Inflammatory macrophage (primary cell): ENCODE measurements at places on chromosomes 2 and 18.

GRCh38 chr18:11283479-11284161 is 134.3 kb upstream of the PIEZO2 start:
- DNase-seq = no peak

DNA sequence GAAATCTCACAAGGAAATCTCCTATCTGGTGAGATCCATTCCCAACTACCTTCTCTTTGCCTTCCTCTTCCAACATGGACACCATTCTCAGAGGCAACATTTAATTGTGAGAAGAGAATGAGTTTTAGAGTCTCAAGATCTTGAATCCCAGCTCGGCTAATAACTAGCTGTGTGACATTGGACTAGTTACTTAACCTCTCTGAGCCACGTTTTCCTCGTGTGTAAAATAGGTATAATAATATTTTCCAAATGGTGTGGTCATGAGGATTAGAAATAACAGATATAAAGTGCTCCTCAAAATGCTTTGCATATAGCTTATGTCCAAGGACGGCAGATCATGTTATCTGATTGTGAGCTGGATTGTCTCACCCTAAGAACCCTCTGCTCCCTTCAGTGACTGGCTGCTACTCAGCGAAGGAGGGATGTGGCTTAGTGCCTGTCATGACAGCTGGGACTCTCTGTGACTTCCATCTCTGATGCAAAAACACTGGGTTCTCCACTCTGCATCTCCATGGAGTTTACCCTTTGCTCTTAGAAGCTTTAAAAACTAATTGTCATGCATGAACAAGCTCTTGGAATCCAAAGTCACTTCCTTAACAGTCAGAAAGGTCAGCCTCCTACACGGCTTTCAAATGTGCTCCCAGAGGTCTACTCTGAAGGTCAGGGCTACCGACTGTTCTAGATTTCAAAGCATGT is 38.4 kb upstream of the MRPL19 start:
- no peak for DNase-seq

GRCh38 chr2:219627103-219628100 is at the start of gene SLC4A3:
TSS of gene SLC4A3 (plus strand) at chr2:219627630. CDS start at chr2:219627993, 363 bp downstream.
- no peak for DNase-seq

- DNase-seq = no peak
These were observed 84.9 kb upstream of the TGFA start for GRCh38 chr2:70638561-70638960.

GRCh38 chr2:23772056-23772455 is 154.9 kb downstream of the ATAD2B start:
- DNase-seq = peak; percentile 5

DNA sequence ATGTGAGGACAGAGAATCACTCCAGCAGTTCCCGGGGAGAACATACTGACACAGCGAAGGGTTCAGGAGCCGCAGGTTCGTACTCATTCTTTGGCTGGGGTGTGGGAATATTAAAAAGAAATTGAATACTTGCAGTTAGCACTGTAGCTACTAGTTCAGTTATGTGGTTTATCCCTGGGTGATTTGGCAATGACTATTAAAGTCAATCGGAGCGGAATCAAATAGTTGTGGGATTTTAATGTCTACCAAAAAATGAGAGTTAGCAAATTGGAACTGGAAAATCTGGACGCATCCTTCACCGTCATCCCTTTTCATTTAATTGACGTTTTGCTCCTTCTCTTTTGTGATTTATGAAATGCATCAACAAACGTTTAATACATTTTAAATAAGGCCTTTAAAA is 50.8 kb downstream of the GBX2 start:
- no peak for DNase-seq

DNA sequence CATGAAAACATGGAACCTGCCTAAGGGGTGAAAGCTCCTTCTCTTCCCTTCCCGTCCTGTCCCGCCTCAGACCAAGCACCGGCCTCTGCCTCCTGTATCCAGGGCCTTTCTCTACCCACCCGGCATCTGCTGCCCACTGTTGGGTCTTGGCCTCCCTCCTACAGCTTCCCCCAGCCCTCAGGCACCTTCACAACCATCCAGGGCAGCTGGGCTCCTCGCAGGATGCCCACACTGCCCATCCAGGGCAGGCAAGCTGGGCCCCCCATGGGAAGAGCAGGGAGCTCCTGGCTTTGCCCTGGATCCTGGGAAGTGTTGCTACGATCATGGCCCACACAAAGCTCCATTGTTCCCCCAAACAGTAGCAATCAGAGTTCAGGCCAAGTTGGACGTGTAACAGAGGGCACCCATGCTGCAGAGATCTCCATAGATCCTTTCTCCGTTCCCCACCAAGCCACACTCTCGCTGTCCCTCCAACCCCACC is 206.6 kb downstream of the NDUFA10 start:
- no peak for DNase-seq

GRCh38 chr18:22828171-22828570 is 105.0 kb upstream of the RBBP8 start:
- no peak for DNase-seq

DNA sequence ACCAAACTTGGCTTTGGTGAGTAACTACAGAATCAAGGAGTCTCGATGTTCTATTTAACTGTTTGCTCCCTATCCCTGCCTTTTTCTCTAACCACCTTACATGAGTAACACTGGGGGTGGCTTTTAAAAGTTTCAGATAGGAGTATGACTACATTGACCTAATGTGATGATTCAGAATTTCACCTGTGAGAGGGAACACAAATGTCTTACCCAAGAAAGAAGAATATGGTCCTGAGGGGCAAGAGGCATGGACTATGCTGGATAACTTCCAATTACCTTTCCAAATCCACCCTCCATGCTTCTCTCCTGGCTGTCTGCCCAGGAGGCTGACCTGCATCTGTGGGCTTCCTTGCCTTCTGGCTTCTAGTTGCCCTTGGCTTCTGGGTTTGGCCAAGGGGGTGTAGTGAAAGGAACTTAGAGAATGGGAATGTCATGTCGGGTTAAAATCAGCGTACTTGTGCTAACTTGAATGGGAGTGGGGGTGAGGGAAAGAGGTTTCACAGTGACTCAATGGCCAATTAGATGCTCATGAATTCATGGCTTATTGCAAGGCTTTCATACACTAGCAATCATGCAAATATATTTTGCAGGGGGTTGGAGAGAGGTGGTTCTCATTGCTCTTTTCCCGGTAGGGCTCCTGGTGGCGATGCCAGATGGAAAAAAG is 5.3 kb upstream of the IL36G start:
- no peak for DNase-seq

- DNase-seq = no peak
These were observed 155.6 kb upstream of the LYPD1 start for GRCh38 chr2:132825601-132826000.

- no peak for DNase-seq
These were observed 31.5 kb downstream of the CFAP210 start for GRCh38 chr2:169662744-169663143.

- no peak for DNase-seq
These were observed 1558.6 kb upstream of the NXPH2 start for GRCh38 chr2:140338795-140339194.

GRCh38 chr2:63488118-63488713 is 100.1 kb downstream of the WDPCP start:
- no peak for DNase-seq

GRCh38 chr18:61975526-61976326 is 82.9 kb upstream of the RNF152 start:
- DNase-seq = no peak

DNA sequence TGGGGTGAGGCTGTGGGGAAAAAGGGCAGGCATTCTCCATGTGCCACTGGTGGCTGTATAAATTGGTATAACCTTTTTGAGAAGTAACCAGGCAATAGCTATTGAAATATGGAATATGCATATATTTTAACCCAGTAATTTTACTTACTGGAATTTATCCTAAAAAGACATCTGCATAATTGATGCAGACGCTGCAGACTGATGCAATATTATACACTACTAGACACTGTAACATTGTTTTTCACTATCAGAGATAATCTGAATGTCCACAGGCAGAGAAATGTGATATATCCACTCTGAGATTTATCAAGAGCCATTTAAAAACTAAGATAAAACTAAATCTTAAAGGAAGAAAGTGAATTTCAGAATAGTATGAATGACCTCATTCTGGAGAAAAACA is 14.7 kb downstream of the THOC1 start:
- DNase-seq = no peak

GRCh38 chr2:13611939-13612338 is 895.2 kb downstream of the TRIB2 start:
- no peak for DNase-seq

- no peak for DNase-seq
These were observed 473 bp downstream of the HJURP start for GRCh38 chr2:233853883-233854240.

DNA sequence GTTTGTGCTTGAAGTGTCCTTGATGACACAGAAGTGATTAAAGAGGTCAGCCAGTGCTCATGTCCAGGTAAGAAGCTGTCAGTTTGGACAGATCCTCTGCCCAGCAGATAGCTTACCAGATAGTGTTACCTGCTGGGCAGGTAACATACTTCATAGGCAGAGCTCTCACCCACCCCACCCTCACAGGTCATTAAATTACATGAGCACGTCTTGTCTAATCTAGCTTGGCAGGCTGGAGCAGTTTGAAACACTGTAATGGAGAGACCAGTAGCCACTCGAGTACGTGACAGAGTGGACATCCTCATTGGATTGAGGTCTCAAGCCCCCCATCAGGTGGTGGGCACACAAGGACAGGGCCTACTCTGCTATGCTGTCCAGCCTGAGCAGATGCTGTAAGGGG is 27.1 kb downstream of the TTC32 start:
- no peak for DNase-seq

DNA sequence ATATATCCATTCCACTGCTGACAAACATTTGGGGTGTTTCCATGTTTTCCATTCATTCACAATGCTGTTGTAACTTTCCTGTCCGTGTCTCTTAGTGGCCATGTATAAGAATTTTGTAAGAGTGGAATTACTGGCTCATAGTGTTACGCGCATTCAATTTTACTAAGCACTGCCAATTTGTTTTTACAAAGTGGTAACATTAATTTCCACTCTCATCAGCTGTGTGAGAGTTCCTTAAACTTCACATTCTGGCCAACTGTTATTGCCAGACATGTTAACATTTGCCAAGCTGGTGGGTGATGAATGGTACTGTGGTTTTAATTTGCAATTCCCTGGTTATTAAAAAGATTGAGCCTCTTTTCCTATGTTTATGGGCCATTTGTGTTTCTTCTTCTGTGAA is 134.2 kb downstream of the DTNB start:
- peak; percentile 16 for DNase-seq

DNA sequence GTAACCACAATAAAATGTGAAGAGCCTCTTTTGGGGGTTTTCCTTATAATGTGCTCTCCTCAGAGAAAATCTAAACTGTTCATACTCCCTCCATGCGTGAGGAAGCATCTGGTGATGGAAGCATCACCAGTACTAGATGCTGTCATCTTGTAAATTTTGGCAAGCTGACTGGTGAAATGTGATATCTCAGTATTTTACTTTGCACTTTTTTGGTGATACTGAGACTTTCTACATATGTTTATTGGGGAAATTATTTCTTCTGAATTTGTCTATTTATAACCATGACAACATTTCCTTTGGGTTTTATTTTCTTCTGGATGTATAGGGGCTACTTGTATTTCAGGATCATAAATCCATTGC is 95.9 kb upstream of the DLGAP1 start:
- DNase-seq = no peak

- no peak for DNase-seq
These were observed 51.6 kb downstream of the TSPYL6 start for GRCh38 chr2:54204476-54204875.

GRCh38 chr2:175241691-175242090 is 60.2 kb upstream of the ATP5MC3 start:
- DNase-seq = no peak

DNA sequence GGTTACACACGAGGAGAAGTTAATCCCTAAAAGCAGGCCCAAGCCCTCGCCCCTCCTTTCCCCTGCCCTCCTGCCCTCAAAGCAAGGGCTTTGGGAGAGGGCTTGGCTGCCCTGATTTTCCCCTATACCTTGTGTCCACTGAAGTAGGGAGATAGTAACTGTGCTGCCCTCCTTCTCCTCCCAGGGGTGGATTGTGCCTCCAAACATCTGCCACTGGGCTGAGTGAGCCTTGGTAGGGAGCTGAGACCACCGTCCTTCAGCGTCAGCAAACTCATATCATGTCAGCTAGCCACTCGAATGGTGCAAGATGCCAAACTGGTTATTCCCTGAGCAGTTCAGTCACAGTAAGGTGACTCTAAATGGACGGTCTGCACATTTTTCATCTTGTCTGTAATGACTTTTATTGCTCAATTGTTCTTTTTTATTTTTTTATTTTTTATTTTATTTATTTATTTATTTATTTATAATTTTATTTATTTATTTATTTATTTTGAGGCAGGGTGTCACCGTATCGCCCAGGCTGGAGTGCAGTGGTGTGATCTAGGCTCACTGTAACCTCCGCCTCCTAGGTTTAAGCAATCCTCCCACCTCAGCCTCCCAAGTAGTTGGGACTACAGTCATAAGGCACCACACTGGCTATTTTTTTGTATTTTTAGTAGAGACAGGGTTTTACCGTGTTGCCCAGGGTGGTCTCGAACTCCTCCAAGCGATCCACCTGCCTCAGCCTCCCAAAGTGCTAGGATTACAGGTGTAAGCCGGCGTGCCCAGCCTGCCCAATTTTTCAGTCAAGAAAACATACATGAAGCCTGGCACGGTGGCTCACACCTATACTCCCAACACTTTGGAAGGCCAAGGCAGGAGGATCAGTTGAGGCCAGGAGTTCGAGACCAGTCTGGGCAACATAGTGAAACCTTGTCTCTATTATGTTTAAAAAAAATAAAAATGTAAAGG is 8.7 kb downstream of the PCBP1 start:
- DNase-seq = peak; percentile 84

DNA sequence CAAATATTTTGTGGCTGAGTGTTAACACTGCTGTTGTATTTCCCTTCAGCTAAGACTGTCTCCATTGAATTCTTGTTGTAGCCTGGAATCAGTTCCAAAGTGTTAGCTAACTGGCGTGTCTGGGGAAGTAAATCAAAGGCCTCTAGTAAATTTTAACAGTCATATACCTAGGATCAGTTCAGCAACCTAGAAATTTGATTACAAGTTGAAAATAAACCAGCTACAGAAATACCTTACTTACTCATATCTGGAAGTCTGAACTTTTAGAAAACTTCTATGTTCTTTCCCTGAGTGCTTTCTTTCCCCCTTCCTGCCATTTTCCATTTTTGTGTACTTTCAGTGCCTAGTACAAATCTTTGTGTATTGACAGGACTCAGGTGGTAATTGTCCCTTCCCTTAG is 396.7 kb upstream of the DCC start:
- no peak for DNase-seq

DNA sequence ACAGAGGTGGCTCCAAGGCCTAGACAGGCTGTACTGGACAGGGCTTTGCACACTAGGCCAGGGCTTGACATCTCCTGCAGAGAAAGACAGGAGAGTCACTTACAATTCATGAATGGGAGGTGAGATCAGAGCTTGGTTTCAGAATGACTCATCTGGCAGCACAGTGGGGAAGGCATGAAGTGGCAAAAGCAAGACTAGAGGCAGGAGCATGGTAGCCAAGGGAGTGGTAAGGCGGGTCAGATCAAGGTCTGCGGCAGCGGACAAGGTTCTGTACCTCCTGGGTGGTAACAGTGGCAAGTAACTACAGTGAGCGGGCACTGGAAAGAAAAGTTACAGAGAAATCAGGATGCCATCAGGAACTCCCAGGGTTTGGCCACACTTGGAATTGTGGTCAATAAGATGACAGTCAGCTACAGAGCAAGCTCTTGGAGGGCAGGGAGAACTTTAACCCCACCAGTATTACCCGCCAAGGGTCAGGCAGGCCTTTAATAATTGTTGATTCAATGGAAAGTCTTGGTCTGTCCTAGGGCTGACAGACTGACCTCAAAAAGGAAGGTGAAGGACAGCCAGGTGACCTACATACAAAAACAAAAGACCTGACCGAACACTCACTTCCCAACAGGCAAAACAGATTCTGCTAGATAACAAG is 5.7 kb downstream of the MCFD2 start:
- DNase-seq = no peak
